Gastrocnemius medialis (tissue), 4 donors: ENCODE measurements at places on chromosomes 1 and 21.
A peak's percentile ranks its signal among the peaks of the same experiment; 100 is the strongest.

DNA sequence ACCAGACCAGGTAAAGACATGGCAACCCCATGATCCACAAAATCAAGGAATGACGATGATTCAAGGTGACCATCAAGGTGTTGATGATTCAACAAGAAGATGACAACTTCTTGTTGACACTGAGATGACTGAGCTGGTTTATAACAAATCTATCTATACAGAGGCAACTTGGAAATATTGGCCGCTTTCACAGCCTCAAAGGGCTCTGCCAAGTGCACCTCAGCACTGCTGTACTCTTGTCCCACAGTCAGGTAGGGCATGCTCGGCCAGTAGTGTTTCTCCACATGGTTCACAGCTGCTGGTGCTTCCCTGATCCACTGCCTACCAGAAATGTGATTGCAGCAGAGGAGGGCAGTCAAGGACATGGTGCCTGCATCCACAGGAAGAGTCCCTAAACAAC, 125.2 kb upstream of the SYT6 start:
- DNase-seq: no peak

- DNase-seq: no peak
Measured at GRCh38 chr1:211752317-211752716, 76.9 kb upstream of the NEK2 start.

- DNase-seq: no peak
Measured at GRCh38 chr1:42973286-42973685, 14.6 kb upstream of the SLC2A1 start.

- peak; percentile 79 for DNase-seq
Measured at GRCh38 chr1:99662539-99663080, 16.7 kb downstream of the PALMD start.

- no peak for DNase-seq
Measured at GRCh38 chr1:119715542-119715941, 3.8 kb downstream of the PHGDH start.

GRCh38 chr1:1441002-1441888, 5.8 kb downstream of the VWA1 start:
- peak; percentile 36 for DNase-seq

DNA sequence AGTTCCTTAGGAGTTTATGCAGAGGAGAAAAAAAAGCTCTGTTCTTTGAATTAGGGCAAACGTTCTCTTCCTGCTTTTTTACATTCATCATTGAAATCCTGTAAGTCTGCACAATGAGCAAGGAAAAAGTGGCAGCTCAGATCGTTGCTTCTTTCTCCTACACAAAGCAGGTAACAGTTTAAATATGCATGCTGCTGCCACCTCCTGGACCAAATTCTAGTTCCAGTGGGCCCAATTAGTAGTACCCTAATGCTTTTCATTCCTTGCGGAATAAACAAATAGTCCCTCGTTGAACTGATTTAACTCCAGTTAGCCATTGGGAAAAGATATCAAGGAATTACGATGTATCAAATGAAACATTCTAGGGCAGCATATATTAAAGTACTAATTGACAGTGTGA, 20.1 kb downstream of the YTHDF2 start:
- DNase-seq: no peak

DNA sequence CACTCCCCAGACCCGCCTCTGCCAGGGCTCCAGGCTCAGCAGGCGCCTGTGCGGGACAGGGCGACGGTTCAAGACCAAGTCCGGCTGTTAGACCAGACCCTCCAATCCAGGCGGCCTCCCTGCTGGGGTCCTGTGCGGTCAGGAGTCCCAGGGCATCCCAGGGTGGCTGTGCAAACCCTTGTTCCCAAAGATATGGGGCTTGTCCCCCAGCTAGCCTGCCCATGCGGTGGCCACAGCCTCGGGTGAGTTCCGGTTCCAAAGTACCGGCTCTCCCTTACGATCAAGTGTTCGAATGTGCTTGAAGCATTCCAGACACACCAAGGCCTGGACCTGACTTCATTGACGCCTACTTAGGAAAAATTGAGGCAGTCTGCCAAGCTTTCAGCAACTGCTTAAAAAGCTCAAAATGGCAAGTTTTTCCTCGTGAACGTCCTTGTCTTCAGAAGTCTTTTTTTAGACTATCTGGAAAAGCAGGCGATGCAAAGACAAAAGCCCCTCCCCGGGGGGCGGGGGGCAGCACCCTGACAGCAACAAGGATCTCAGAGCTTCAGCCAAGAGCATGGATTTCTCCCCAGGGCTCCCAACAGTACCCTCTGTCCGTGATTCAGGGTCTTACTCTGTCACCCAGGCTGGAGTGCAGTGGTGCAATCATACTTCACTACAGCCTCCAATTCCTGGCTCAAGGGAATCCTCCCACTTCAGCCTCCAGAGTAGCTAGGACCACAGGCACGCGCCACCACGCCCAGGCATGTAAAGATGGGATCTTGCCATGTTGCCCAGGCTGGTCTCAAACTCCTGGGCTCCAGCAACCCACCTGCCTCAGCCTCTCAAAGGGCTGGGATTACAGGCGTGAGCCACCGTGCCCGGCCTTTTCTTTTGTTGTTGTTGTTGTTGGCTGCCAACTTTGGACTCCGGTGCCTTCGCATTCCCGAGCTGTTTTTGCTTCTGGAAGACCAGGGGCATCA, 2.3 kb downstream of the FAAP20 start:
- DNase-seq: no peak

DNA sequence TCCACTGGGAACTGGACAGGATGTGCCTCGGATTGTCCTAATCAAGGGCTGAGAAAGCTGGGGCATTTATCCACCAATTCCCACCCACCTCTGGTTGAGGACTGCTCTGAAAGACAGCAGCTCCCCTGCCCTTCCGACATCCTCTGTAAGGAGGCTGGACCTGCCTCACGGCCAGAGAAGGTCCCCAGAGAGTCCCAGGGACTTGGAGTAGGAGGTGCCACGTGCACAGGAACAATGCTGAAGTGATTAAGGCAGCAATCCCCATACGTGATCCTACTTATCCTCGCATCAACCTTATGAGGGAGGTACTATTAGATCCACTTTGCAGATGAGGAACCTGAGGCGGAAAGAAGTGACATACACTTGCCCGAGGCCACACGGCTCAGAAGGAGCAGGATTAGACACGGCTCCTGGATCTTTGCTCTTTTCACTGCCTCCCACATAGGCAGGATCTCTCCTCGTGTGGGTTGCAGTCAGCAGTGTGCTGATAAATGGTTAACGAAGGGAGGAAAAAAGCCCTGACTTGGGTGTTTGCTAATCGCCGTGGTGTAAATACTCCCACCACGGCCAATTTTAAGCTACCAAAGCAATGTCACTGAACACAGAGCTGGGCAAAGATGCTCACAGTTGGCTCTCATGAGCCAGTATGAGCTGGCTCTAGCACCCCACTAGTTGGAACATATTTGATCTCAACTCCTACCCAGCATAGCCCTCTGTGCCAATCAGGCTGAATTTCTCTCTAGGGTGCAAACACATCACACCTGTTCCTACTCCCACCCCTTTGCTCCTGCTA, 18.6 kb upstream of the LDLRAP1 start:
- no peak for DNase-seq

DNA sequence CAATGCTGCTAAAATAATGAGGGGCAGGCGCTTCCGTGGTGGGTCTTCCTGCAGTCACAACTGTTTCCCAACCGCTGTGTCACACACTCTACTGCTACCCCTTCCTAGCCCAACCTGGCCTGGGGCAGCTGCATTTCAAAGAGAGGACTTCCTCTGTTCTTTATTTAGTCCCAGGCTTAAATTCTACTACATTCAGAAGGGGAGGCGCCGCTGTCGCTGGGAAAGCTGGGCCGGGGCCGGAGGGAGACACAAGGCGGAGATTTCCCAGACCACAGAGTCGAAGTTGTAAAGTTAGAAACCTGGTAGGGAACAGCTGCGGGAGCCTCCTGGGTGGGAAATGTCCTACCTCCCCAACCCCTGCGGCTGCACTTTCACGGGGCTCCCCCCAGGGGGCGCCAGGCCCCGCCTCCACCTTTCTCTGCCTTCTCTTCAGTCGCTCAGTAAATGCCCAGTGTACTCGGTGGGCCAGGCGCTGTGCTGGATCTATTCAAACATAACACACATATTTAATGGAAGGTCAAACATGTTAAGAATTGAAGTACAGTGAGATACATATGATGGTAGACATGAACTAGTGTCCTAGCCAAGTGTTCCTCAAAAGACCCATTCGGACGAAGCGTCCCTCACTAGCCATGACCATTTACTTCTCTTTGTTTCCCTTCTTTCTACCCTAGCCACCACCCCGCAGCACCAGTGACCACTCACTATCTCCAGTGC, 23.1 kb downstream of the DYRK3 start:
- peak; percentile 82 for DNase-seq

GRCh38 chr1:221497046-221497445, 244.8 kb downstream of the DUSP10 start:
- DNase-seq: no peak

DNA sequence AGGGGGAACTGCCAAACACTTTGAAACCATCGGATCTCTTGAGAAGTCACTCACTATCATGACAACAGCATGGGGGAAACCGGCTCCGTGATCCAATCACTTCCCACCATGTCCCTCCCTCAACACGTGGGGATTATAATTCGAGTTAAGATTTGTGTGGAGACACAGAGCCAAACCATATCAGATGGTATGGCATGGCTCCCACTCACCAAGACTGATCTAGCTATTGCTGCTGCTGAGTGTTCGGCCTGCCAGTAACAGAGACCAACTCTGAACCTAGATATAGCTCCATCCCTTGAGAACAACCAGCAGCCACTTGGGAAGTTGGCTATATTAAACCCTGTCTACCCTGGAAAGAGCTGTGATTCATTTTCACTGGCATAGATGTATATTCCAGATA, 49.4 kb downstream of the CDCP2 start:
- DNase-seq: no peak

GRCh38 chr1:69535490-69535889, 32.2 kb upstream of the LRRC7 start:
- no peak for DNase-seq

- DNase-seq: no peak
Measured at GRCh38 chr1:54516249-54516920, 31.6 kb upstream of the ACOT11 start.

- DNase-seq: no peak
Measured at GRCh38 chr21:44583089-44583799, 2.8 kb upstream of the KRTAP10-5 start.

- DNase-seq: no peak
Measured at GRCh38 chr1:60984062-60984799, 98.1 kb upstream of the NFIA start.

DNA sequence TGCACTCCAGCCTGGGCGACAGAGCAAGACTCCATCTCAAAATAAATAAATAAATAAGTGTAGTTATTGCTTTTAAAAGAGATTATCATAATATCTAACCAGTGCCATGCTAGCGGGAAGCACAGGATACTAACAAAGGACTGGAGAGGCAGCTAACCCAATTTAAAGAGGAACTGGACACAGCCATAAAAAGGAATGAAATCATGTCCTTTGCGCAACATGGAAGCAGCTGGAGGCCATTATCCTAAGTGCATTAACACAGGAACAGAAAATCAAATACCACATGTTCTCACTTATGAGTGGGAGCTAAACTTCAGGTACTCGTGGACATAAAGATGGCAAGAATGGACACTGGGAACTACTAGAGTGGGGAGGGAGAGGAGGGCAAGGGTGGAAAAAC, 54.9 kb downstream of the TM2D1 start:
- no peak for DNase-seq

DNA sequence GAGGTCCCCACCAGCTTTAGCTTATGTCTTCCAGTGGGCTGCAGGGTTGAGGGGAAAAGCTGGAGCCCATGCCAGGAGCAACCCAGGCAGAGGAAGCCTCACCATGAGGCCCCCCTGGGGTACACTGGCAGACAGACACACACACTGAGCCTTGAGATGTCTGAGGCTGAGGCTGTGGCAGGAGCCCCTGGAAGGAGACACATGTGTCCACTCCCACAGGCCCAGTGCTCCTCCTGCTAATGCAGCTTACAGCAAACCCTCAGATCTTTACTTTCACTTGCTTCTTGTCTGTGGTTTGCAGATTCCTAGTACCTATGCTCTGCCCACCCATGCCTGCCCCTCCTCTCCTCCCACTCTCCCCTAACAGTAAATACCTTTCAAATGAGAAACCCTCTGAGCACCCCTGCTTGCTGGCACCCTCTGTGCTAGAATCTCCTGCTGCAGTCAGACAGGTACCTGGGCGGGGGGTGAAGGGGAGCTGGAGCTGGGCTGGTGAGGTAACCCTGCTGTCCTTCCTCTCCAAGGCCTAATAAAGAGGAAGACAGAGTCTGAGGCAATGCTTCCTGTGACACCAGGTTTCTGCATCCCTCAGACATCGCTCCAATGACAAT, 63.4 kb upstream of the NEK2 start:
- DNase-seq: no peak

DNA sequence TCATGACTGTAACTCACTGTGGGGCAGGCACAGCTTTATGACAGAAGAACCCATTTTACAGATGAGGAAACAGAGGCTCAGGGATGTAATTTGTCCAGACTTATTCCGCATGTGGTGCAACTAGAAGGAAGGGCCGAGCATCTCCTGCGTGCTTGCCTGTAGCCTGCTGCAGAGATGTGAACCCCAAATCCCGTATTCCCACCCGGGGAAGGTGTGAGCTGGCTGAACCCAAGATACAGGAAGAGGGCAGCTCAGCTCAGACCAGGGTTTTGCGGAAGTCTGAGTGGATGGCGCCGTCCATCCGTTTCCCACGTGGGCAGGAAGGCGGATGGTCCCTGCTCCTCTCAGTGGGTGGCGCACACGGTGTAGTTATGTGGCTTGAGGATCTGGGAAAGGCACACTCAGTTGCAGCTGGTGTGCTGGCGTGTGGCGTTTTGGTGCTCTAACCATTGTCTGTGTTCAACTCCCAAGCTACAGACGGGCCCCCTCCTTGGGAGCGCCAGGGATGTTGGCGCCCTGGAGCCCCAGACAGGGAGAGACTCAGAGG, 1.2 kb downstream of the CROCC start:
- DNase-seq: no peak

GRCh38 chr1:75243124-75243523, 108.9 kb downstream of the LHX8 start:
- DNase-seq: no peak

GRCh38 chr1:115227346-115228082, 110.5 kb downstream of the NGF start:
- no peak for DNase-seq

- DNase-seq: no peak
Measured at GRCh38 chr1:116540088-116540487, 30.7 kb downstream of the CD58 start.

- no peak for DNase-seq
Measured at GRCh38 chr1:27934818-27935549, at the start of gene SMPDL3B. Gene SMPDL3B (plus strand): TSS chr1:27935000. CDS start chr1:27935184, 184 bp downstream.

GRCh38 chr1:240586006-240586405, 25.9 kb downstream of the GREM2 start:
- no peak for DNase-seq

GRCh38 chr1:94714152-94714551, 106.0 kb upstream of the SLC44A3 start:
- no peak for DNase-seq

- no peak for DNase-seq
Measured at GRCh38 chr1:204828352-204828850, 42.3 kb upstream of the NFASC start.

- DNase-seq: no peak
Measured at GRCh38 chr21:41707231-41707959, 59.5 kb downstream of the RIPK4 start.

DNA sequence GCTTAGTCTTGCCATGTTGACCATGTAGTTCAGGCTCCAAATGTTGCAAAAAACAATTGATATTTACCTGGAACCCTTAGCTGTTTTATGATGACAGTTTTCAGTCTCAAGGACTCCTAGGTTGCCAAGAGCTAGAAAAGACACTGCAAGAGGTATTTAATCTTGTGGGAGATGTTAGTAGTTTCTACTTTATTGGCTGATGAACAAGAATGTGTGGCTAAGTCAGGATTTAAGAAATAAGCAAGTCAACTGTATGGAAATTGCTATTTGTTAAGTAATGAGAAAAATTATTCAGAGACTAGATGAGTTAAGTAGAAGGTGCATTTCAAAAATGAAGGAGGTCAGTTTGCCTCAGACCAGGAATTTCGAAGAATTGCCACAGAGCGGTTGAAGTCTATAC, 639.7 kb upstream of the USP24 start:
- no peak for DNase-seq
